Activated naive CD8-positive, alpha-beta T cell treated with anti-CD3 and anti-CD28 coated beads, Interleukin-2, amount 50 U/mL, for 16 hours (primary cell): ENCODE measurements at places on chromosomes 2 and 18.

DNA sequence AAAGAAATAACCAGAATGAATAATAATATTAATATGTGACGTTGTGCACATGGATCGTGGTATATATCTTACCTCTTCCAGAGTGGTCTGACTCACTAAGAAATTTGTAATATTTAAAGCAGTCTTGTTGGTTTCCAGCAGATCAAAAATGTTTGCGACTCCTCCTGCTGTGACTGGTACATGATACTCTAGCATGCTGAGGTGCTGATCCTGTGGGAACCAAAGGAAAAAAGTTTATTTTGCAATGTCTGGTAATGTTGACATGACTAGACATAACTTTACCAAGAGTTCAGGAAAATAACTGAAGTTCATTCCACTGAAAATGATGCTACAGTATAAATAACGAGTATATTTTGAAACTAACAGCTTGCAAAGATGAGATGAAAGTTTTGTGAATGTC, 124.5 kb upstream of the BARD1 start:
- DNase-seq, result no peak

DNA sequence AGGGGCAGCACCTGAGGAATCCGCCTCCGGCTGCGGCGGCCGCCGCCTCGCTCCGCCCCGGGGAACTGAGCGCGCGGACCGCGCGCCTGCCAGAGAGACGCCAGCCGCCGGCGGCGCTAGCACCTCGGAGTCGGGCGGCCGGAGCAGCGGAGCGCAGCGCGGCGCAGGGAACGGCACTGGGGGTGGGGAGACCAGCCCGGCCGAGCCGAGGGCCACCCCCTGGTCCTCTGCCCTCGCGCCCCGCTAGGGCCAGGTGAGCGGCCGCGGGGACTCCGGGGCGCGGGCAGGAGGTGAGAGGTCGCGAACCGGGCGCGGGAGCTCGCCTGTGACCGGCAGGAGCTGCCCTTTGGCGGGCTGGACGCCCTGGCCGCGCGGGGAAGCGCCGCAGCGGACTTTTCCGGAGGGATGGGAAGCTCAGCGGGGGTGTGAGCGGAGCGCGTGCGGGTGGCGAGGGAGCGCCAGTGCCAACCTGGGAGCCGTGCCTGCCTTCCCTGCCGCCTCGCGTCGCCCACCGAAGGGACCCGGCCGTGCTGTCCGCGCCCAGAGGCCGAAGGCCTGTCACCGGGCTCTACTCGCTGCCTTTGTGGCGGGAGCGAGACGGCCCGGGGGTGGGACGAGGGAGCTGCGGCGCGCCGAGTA, at the start of gene GREB1L:
TSS of gene GREB1L (plus strand) at position 92 of the 639 bp plus-strand sequence. CDS start 141,287 bp downstream, outside the sequence.
- DNase-seq, result no peak

DNA sequence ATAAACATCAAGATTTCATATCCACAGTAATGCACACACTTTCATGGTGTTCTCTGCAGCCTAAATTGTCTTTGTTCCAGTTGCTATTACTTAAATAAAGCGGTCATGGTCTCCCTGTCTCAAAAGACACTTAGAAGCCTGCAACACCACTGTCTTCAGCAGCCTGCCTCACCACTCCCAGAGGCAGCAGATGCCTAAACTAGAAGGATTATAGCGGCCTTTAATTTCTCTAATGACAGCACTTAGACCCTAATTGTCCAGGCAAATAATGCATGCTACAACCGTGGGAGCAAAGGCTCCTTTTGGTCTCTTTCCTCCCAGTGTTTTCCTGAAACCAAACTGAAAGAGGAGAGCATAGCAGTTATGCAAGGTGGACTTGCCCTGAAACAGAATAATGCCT, 248.8 kb upstream of the SLC39A10 start:
- no peak for DNase-seq

DNA sequence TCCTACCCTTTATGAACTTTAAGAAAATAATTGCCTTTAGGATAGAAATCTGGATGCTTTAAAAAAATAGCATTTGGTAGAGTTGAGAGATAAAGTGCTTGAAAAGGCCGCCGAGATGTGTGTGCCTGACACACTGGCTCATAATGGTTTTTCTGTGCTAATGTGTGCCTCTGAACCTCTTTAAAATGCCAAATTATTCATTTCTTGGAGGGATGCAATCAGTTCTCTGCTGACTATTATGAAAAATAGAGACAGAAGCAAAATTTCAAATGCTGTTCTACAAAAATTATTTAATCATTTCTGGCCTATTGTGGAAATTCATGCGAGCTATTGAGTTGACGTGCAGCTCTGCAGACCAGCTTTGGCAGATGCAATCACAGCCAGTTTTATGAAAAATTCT, 18.0 kb upstream of the MBP start:
- no peak for DNase-seq

DNA sequence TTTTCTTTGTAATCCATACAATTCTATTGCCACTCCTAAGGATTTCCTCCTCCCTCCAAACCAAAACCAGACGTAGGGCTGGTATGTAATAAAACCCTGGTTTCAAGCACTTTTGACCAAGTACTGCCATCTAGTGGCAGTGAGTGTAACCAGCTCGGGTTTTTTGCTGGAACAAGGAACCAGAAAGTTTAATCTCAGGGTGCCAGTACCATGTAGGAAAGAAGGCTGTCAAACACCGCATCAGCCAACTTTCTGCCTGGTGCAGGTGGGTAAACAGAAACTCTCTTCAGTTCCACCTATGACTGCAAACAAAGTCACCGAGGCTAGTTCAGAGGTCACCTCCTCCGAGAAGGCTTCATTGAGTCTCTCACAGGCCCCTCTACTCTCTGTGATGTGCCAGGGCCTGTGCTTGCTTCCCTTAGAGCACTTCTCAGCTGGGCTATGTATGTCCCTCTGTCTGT, 10.2 kb upstream of the THNSL2 start:
- peak; percentile 27 for DNase-seq

- no peak for DNase-seq
Observed at GRCh38 chr2:50395605-50396297, 636.2 kb downstream of the NRXN1 start.

- DNase-seq, result no peak
Observed at GRCh38 chr2:38598991-38599295, 3.8 kb downstream of the HNRNPLL start.

DNA sequence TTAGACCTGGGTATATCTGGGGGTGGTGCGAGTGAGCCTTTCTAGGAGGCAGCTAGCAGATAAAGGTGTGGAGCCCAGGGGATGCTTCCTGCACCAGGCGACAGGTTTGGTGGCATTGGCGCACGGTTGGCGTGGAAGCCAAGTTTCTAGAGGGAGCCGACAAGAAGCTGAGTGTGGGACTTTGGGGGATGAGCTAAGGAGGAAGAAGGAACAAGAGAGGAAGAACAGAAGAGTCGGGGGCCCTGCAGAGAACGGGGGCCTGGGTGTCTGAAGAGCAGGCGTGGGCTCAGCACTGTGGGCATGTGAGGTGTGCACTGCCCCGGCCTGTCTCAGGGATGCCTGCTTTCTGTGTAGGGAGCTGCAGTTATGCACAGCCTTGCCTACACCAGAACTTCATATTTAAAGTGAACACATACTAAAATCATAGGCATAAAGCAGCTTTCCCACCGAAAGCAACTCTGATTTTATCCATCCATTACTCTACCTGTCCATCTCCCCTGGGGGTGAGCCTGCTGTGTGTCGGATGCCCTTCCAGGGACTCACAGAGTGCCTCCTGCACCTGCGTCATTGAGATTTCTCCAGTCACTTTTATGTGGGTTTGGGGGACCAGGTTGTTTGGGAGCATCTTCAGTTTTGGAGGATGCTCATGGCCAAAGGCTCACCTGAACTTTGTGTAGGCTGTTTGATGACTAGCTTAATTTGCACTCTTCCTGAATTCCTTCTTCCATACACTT, 149.7 kb downstream of the LDLRAD4 start:
- no peak for DNase-seq

- no peak for DNase-seq
Observed at GRCh38 chr2:152165780-152166179, 9.8 kb downstream of the STAM2 start.

- DNase-seq, result no peak
Observed at GRCh38 chr2:188506843-188507242, 215.2 kb downstream of the GULP1 start.

- no peak for DNase-seq
Observed at GRCh38 chr2:104447831-104448434, 406.0 kb upstream of the POU3F3 start.

GRCh38 chr2:24365826-24366225, 5.5 kb upstream of the ITSN2 start:
- DNase-seq, result no peak

- peak; percentile 68 for DNase-seq
Observed at GRCh38 chr18:69935319-69936190, 12.1 kb downstream of the CD226 start.

- no peak for DNase-seq
Observed at GRCh38 chr2:197113275-197113711, 186.8 kb upstream of the PGAP1 start.

GRCh38 chr2:181850936-181851560, 40.5 kb upstream of the ITPRID2 start:
- no peak for DNase-seq

GRCh38 chr2:173205375-173205774, 129.7 kb downstream of the MAP3K20 start:
- DNase-seq, result no peak

- no peak for DNase-seq
Observed at GRCh38 chr2:11396021-11396420, 51.6 kb upstream of the ROCK2 start.

GRCh38 chr18:68147728-68148127, 567.2 kb downstream of the TMX3 start:
- no peak for DNase-seq

DNA sequence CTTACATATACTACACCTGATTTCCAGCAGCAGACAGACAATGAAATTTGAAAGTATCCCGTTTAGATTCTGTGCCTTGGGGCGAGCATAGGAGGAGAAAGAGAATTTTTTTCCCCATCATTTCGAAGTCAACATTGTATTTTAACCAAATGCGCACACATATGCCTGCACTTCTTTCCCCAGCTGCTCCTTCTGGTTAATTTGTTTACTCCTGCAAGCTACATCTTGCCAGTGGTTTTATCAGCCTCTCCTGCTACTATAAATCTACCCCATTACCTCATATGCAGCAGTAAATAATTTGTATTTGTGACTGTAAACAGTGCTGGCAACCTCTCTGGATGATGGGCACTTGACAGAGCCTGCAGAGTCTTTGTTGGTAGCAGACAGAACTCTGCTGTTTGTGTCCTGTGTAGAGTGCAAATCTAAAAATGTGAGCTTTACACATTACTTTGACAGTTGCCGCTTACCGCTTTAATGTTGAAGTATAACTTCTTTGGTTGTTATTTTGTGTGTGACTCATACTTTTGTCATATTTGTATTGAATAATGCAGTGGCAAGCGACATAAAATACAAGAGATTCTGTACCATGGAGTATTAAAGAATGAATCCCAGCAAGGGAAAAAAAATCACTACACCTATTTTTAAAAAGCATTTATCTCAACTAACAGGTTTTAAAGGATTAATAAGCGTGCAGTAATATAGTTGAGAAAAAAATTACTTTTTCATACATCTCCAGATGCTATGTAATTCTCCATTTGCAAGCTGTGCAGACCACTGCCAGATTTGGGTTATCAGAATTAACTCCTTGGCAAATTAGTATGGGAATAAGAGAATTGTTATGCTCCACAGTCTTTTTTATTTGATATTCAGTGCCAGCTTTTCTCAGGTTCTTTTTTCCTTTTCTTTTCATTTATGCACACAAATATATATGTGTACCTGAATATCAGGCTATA, 536.8 kb downstream of the XIRP2 start:
- no peak for DNase-seq

GRCh38 chr18:13240060-13240725, 21.6 kb downstream of the LDLRAD4 start:
- DNase-seq, result no peak

DNA sequence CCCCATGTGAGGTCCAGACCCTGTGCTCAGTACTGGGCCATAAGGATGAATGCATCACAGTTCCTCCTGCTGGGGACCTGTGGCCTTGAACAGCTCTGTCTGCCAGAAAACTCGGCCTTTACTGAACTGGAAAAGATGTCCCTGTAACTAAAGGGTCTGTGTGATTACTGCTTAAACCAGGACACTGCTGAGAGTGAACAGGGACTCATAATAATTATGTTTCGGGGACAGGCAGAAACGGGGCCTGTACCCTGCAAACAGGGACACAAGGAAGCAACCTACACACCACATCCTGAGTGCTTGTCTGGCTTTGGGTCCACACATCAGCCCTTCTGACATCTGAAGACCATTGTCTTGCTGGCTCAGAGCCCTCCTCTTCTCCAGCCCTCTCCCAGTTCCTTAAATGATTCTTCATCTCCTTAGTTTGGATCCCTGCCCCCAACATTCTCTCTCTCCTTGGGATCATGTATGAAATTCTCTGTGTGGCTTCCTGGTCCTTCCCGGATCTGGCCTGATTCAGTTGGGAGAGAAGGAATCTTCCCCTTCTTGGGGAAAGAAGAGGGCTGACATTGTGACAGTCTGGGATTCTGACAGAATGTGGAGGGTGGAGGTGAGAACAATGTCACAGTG, 248.0 kb downstream of the MYCN start:
- DNase-seq, result no peak

GRCh38 chr2:12589802-12590320, 126.9 kb upstream of the TRIB2 start:
- DNase-seq, result no peak

GRCh38 chr2:79980816-79981215, 323.7 kb downstream of the LRRTM1 start:
- no peak for DNase-seq

DNA sequence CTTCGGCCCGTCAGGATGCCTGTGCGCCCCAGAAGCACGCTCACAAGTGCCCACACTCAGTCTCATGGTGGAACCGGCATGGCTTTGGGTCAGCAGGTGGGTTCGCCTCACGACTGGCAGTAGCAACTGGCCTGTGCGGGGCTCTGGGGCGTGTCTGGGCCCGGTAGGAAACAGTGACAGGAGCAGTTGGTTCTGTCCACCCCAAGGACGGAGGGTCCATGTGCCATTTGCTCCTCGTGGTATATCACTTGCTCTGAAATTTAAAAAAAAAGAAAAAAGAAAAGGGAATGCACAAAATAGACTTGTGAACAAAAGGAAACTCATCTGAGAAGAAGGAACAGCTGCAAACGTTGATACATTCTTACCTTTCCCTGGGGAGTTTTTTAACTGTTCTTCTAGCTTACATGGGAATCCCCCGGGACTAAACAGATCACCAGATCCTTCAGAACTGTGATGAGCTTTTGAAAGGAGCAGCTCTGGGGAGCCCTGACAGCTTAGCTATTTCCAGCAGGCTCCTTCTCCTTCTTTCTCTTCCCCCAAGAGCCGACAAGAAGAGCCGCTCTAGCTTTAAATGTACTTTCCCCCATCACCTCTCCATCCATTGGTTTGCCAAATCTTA, 42.8 kb downstream of the TRAPPC12 start:
- no peak for DNase-seq

DNA sequence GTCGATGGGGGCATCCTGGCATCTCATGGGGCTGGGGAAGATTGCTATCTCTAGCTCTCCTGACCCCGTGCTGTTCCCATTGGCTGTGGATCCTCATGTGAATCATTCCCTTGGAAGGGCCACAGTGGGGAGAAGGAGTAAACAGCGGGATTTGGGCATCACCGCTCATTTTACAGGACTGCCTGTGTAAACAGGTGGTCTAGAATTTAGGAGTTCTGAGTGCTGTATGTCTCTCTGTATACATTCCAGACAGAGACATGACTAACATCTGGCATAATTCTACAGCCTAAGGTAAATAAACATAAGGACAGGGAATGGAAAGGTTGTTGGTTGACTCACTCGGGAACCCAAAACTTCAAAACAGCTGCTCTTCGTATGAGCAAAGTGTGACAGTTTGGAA, 92.7 kb downstream of the COPS8 start:
- DNase-seq, result no peak

GRCh38 chr2:193276069-193276468, 1081.3 kb upstream of the TMEFF2 start:
- no peak for DNase-seq

GRCh38 chr18:12420821-12421421, 13.2 kb downstream of the PRELID3A start:
- DNase-seq, result no peak

- no peak for DNase-seq
Observed at GRCh38 chr2:25592766-25593292, 80.5 kb downstream of the DTNB start.
